ENCODE measurements at places on chromosomes 1 and 21. TPM values are rescaled to one million over a fixed set of nuclear protein-coding genes. Genes with fewer than 3 reads are reported as not detected.

DNA sequence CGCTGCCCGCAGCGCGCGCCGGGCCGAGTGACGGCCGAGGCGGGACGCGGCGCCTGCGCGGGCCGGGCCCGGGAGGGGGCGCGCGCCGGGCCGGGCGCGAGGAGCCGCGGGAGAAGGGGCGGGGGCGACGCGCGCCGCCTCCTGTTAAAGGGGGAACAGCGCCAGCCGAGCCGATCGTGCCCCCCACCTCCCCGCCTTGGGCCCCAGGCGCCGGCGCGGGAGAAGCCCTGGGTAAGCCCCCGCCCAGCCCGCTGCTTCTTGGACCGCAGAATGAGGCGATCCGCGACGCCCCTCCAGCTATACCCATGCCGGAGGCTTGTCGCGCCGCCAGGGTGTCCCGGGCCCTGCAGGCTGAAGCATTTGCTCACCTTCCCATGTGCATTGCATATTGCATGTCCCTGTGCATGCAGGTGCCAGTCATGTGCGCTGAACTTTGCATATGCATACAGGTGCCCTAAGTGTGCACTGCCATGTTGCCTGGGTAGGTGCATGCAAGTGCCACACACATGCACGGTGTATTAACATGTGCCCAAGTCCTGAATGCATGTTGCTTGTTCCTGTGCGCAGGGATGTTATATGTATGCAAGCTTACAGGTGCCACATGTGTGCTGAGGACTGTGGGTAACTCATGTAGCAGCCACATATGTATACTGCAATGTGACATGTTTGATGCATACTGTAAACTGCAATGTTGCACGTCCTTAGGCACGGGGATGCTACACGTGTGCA, at the start of gene ADGRB2:
Gene ADGRB2, minus strand, starts transcription at position 29 of the 729 bp plus-strand sequence. CDS start 7,119 bp downstream, outside the sequence.
- no peak for DNase-seq

Gene FAAP20
- 50.7 TPM for total RNA-seq

- no peak for DNase-seq
These were observed at the start of gene ITLN1 for GRCh38 chr1:160885042-160885441. Gene ITLN1, minus strand, starts transcription at chr1:160885180. Its CDS starts 303 bp downstream, at chr1:160884877.

DNA sequence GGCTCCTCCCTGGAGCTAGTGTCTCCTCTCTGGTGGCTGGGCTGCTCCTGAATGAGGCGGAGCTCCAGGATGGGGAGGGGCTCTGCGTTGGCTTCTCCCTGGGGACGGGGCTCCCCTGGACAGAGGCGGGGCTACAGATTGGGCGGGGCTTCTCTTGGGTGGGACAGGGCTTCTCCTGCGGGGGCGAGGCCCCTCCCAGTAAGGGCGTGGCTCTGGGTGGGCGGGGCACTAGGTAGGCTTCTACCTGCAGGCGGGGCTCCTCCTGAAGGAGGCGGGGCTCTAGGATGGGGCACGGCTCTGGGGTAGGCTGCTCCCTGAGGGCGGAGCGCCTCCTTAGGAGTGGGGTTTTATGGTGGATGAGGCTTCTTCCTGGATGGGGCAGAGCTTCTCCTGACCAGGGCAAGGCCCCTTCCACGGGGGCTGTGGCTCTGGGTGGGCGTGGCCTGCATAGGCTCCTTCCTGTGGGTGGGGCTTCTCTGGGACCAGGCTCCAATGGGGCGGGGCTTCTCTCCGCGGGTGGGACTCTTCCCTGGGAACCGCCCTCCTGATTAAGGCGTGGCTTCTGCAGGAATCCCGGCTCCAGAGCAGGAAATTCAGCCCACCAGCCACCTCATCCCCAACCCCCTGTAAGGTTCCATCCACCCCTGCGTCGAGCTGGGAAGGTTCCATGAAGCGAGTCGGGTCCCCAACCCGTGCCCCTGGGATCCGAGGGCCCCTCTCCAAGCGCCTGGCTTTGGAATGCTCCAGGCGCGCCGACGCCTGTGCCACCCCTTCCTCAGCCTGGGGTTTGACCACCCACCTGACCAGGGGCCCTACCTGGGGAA, 22.7 kb upstream of the ARF1 start:
- DNase-seq = peak; percentile 82

DNA sequence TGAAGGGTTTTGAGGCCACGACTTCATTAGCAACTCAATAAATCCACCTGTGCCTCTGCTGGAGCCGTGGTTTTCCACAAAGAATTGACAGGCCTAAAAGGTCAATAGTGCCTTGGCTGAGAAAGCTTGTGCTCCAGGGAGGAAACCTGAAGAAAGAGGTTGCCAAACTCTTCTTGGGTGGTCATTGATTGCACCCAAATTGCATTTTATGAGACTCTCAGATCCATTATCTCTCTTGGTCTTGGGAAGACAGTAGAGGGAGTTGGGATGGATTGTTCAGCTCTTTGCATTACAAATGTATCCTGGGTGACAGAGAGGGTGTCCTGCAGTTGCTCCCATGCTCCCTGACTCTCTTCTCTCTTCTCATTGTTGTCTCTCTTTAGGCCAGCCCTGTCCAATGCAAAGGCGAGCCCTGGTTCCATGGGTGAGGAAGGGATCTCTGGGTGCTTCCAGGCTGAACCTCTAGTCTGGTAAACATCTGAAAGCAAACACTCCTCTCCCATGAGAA, 46.1 kb upstream of the HTR1D start:
- DNase-seq = no peak

- DNase-seq = no peak
These were observed at the start of gene MAEL for GRCh38 chr1:166988974-166989515. Gene MAEL, plus strand, starts transcription at chr1:166989280. Its CDS starts 73 bp downstream, at chr1:166989353.

- DNase-seq = no peak
These were observed 252.7 kb downstream of the DISC1 start for GRCh38 chr1:231879296-231879695.

Gene IL10
- 5.2 TPM for total RNA-seq

Gene KIF17
- 2.9 TPM for total RNA-seq

Measured in posterior vena cava (tissue), 2 donors.